ENCODE measurements at places on chromosomes 7 and 10. TPM values are rescaled to one million over a fixed set of nuclear protein-coding genes. Genes with fewer than 3 reads are reported as not detected.

FAM180A gene
- total RNA-seq, result not detected

SPDYE16 gene
- not detected for total RNA-seq

AP5Z1 gene
- total RNA-seq, result 85.6 TPM

RGR gene
- not detected for total RNA-seq

MSMB gene
- total RNA-seq, result not detected

FAM25G gene
- 3.2 TPM for total RNA-seq

CACUL1 gene
- 35.0 TPM for total RNA-seq

SPACDR gene
- total RNA-seq, result not detected

LMOD2 gene
- not detected for total RNA-seq

PPRC1 gene
- total RNA-seq, result 27.0 TPM

TEX47 gene
- total RNA-seq, result not detected

OR2A1 gene
- not detected for total RNA-seq

MYL10 gene
- total RNA-seq, result not detected
